Midbrain (tissue), 1 donor: ENCODE measurements at places on chromosomes 7 and 10.
A peak's percentile ranks its signal among the peaks of the same experiment; 100 is the strongest.

DNA sequence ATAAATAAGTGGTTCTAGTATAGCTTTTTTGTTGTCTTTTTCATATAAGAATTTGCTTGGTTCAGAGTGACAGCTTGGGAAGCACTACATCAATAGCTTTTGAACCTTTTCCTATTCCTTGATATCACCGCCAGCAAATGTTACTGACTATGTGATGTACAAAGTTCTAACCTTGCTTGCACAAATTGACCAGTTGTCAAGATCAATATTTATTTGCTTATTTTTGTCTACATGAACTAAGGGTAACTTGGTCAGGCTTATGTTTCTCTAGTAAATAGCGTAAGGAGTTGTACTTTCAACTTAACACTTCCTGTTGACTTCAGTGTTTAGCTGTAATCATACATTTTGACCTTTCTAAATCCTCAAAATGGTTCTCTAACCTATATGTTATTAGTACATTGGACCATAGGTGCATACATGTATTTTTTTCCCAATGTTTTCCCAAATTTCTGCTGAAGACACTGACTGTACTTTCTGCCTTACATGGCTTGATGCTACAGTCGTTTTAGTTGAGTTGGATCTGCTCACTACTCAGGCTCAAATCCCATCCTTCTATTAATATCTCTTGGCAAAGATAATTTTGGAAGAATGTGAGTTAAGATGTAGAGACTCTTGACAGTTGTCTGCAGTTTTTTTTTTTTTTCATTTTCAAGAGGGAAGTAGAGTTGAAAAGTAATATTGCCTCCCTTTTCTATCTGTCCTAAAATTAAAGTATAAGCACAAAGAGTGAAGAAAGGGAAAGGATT, 239.1 kb upstream of the KAT6B start:
- DNase-seq: no peak

GRCh38 chr7:16587790-16588189, 57.8 kb downstream of the ANKMY2 start:
- DNase-seq: no peak

- DNase-seq: no peak
Measured at GRCh38 chr10:454860-455259, 234.6 kb downstream of the DIP2C start.

GRCh38 chr7:9264395-9264794, 831.0 kb downstream of the NXPH1 start:
- DNase-seq: no peak

GRCh38 chr7:101817471-101818286, at the start of gene CUX1:
TSS of gene CUX1 (plus strand) at chr7:101817626. CDS start at chr7:101817640, 14 bp downstream.
- no peak for DNase-seq

DNA sequence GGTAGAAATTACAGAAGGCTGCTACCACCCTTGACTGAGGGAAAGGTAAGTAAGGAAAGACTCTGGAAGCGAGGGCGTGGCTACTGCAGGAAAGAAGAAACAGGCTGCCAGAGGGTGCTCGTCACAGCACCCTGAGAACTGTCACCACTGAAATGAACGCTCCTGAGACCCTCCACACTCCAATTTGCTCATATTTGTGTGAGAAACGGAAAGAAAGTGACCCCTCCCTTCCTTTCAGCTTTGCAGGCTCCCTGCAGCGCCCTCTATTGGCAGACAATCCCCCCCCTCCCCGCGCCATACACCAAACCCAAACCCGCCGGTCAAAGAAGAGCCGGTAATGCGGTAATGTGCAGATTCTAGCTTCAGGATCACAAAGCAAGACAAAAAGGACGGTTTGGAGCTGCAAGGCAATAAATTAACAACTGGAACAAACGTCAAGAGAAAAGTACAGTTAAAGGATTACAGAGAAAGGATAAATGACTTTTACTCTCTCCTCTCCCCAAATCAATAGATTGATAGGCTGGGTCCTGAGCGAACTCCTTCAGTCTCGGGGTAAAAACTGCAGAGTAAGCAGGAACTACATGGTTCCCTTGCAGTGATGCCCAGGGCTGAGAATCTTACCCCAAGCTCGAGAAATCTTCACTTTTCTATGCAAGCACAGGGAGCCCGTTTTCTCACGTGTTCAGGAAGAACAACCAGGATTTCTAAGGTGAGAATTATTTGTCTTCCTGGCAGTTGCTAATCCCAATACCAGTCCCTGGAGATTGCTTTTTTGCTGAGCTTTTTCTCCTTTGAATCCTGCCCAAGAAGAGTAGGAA, 47.6 kb downstream of the STEAP1B start:
- peak; percentile 76 for DNase-seq

GRCh38 chr10:126409821-126410220, 21.5 kb upstream of the ADAM12 start:
- no peak for DNase-seq

GRCh38 chr7:77216181-77216845, 16.7 kb upstream of the FGL2 start:
- no peak for DNase-seq

- no peak for DNase-seq
Measured at GRCh38 chr10:119736220-119736619, 10.4 kb downstream of the INPP5F start.
